Fibroblast of the aortic adventitia (primary cell): ENCODE measurements at places on chromosomes 16 and 17.
A peak's percentile ranks its signal among the peaks of the same experiment; 100 is the strongest.

DNA sequence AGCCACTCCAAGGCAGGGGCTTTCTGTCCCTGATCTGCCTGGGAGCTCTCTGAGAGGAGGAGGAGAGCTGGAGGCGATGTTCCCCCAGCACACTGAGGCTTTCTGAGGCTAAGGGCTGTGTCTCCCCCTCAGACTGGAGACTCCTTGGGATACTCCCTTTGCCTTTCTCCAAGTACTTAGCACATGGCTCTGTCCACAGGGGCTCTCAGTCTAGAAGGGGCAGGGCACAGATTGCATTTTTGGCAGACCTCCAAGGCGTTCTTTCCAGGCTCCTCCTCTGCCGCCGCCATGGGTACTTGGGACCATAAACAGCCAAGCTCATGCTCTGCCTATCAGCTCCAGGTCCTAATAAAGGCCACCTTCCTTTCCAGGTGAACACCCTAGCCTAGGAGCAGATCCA is 1.8 kb upstream of the GIP start:
- peak; percentile 60 for DNase-seq

- DNase-seq: no peak
Measured at GRCh38 chr16:82882982-82883835, 256.4 kb downstream of the CDH13 start.

- DNase-seq: no peak
Measured at GRCh38 chr17:48679385-48680096, 42.8 kb downstream of the PRAC1 start.

DNA sequence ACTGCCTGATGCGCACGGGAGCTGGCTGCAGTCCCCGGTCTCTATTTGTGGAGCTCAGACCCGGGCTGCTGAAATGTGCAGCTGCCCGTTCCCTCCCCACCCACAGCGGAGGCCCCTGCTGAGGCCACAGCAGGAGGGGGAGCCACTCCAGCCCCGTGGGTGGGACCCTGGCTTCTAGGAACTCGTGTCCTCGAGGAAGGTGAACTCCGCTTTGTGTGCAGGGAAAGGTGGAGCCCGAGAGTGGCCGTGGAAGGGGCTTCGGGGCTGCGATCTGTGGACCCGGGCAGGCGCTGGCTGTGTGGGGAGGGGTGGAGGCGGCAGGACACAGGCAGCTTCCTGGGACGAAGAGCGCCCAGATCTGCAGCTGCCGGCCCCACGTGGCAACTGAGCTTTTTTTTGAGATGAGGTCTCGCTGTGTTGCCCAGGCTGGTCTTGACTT is 2.9 kb downstream of the CCDC154 start:
- no peak for DNase-seq
